Mesenchymal stem cell (in vitro differentiated cells and primary cell): ENCODE measurements at places on chromosomes 3 and 15.
A peak's percentile ranks its signal among the peaks of the same experiment; 100 is the strongest.

- DNase-seq = no peak
These were observed 20.6 kb downstream of the SNTN start for GRCh38 chr3:63673111-63673510.

- DNase-seq = peak; percentile 40
These were observed 34.7 kb upstream of the LACTB start for GRCh38 chr15:63086947-63087346.

GRCh38 chr3:196620161-196620604 lies 19.3 kb upstream of the NRROS start:
- peak; percentile 94 for DNase-seq

DNA sequence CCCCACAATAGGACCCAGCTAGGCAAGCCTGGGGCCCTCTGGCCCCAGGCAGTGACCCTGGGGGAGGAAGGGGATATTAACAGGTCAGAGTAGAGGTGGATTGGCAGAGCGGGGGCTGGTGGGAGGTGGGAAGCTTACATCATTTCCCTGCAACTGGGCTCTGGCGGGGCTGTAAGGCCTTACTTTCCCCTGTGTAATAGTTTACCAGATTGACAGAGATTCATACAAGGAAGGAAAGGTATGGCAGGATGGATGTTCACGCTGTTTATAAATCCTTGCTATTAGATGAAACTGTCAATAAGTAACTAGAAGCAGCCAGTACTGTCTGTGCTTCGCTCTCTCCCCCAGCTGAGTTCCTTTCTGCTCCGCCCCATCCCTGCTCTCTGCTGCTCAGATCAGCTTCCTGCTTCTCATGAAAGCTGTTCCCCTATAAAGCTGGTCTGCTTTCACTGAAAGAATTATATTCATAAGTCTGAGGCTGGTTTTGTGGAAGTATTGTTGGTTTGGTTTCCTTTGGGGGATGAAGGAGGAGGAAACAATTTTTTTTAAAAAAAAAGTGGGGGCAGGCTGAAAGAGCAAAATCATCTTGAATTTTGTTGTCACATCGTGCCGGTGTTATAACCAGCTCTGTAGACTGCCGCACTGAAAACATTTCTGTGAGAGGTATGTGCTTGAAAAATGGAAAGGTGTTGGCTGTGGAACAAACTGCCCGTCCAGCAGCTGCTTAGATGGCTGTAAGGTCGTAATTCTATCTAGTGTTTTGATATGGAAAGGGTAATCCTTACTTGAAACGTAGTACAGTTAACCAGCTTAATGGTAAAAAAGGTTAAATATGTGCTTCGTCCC lies 76.4 kb downstream of the BBX start:
- peak; percentile 65 for DNase-seq

- no peak for DNase-seq
These were observed at the start of gene APOD for GRCh38 chr3:195583831-195584542. Gene APOD, minus strand, starts transcription at chr3:195583940. Its CDS starts 4,479 bp downstream, at chr3:195579461.

DNA sequence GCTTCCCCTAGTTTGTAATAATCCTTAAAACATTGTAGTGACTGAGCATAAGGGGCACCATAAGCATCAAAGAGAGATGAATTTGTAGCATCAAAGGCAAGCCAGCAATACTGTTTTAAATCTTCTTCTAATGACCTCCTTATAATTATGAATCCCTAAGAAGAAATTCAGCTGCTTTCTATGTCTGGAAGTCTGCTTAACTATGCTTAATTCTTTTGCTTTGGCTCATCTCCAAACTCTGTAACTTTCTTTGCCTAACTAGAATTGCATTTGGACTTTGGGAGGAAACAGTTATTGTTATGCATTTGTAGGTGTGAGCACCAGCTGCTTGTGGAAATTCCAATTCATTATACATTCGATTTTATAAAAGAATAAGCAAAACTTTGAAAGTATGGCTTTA lies 117.7 kb upstream of the SPATA16 start:
- DNase-seq = no peak

DNA sequence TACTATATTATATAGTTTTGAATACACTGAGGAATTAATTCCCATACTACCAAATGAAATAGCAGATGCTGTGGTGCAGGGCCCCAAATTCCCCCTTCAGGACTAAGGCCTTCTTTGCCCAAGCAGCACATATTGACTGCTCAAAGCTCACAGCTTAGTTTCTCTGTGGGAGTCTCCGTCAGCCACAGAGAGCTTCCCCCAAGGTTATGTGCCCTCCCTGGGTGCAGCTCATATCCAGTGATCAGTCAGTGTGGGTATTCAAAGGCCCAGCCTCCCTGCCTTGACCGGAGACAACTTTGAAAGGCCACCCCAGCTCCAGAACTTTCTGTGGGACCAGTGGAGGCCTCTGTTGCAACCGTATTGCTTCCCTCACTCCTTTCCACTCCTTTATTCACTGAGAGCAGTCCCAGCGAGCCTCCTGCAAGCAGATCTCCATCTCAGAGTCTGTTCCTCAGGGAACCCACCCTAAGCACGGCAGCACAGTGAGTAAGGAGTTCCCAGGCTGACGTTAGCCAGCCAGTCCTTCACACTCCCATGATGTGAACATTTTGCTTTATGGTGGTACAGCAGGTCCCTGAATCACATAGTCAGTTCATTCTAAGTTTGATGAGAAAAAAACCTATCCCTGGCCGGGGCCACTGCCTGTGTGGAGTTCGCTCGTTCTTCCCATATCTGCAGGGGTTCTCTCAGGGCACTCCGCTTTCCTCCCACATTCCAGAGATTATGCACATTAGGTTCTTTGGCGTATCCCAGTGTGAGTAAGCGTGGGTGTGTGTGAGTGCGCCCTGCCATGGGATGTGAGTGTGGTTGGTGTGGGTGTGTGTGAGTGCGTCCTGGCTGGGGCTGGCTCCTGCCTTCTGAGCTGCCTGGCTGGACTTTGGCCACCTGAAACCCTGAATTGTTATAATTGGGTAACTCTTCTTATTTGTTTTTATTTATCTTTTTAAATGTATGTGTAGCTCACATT lies 64.4 kb upstream of the PPARG start:
- DNase-seq = peak; percentile 42

DNA sequence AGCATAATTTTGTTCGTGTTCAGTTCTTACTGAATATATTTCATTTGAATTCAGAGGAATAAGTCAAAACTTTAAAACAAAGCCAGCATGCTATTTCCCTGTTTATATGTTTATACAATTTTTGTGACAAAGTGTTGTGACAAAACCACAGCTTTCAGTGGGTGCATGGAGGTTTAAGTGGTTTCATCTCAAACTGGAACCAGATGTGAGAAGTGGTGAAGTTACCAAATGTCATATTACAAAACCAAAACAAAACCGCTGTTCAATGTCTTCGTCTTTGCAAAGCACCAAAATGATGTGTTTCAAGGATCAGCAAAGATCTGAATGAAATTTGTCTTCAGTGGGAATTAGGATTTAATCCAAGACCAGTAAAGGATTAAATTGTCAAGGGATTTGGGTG lies 59.3 kb upstream of the OSTN start:
- DNase-seq = no peak
